Hepatocyte (in vitro differentiated cells): ENCODE measurements at places on chromosomes 2 and 18. TPM values are rescaled to one million over a fixed set of nuclear protein-coding genes. Genes with fewer than 3 reads are reported as not detected.

DNA sequence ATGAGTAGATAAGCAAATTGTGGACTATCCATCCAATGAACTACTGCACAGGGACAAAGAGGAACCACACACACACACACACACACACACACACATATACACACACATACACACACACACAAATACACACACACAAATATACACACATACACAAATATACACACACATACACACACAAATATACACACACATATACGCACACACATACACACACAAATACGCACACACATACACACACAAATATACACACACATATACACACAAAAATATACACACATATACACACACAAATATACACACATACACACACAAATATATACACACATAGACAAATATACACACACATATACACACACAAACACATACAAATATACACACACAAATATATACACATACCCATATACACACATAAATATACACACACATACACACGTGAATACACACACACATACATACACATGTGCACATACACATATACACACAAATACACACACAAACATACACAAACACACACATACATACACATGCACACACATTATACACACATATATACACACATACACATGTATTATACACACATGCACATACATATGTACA, 19.8 kb upstream of the EFHD1 start:
- H3K27ac ChIP-seq = no peak overlapping the region
- H3K4me3 ChIP-seq = no peak overlapping the region
- H3K27me3 ChIP-seq = no peaks in the 10 kb centered on the region
- H3K36me3 ChIP-seq = no peaks in the 10 kb centered on the region
- DNase-seq = no peak

GRCh38 chr18:75714766-75715165, 287.3 kb upstream of the SMIM21 start:
- no peaks in the 10 kb centered on the region for H3K27me3 ChIP-seq
- no peak overlapping the region for H3K27ac ChIP-seq
- no peaks in the 10 kb centered on the region for H3K36me3 ChIP-seq
- no peak overlapping the region for H3K4me3 ChIP-seq
- DNase-seq = no peak

DNA sequence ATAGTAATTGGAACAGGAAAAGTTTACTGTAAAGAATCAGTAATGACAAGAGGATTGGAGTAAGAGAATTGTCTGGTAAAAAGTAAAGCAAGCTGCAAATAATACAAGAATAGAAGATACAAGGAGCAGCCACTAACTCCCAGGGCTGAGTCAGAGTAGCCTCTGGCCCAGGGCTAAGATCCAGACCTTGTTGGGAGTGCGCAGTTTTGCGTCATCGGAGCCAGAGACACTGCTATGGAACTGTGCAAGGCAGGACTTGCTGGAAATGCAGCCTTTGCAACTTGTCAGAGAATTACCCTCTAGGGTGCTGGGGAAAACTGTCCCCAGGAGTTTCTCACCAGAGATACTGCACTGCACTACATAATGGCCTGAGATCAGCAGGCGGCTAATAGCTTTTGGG, 135.2 kb downstream of the NYAP2 start:
- no peaks in the 10 kb centered on the region for H3K27me3 ChIP-seq
- DNase-seq = peak; percentile 11
- no peaks in the 10 kb centered on the region for H3K36me3 ChIP-seq

- no peak overlapping the region for H3K27ac ChIP-seq
- no peaks in the 10 kb centered on the region for H3K27me3 ChIP-seq
- H3K36me3 ChIP-seq = no peaks in the 10 kb centered on the region
- no peak for DNase-seq
- no peak overlapping the region for H3K4me3 ChIP-seq
Observed at GRCh38 chr2:131037398-131038257, 55.6 kb downstream of the FAM168B start.

Gene DNAJC5G
- total RNA-seq = not detected in 2 replicates
